ENCODE measurements at places on chromosomes 5 and 9.

DNA sequence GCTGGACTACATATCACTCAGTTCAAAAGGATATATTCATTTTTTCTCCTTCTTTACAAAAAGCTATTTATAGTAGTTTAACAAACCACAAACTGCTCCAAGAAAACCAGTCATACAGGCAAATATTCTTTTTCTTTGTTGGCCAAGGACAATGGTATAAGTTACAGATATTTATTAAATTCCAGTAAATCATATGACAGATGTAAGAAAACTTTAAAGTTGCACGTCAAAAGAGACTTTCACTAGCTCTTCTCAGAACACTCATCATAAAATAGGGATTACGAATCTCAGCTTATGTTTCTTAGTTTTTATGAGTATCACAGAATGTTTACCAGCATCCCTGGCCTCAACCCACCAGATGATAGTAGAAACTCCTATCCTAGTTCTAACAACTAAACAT lies 67.2 kb downstream of the ANKRD31 start:
- DNase-seq, result no peak

- DNase-seq, result peak; percentile 45
Measured at GRCh38 chr5:170275376-170275994, 22.1 kb downstream of the LCP2 start.

- DNase-seq, result peak; percentile 32
Measured at GRCh38 chr5:57302164-57302563, 128.3 kb downstream of the GPBP1 start.

GRCh38 chr5:7884491-7885267 lies 15.7 kb downstream of the MTRR start:
- no peak for DNase-seq

DNA sequence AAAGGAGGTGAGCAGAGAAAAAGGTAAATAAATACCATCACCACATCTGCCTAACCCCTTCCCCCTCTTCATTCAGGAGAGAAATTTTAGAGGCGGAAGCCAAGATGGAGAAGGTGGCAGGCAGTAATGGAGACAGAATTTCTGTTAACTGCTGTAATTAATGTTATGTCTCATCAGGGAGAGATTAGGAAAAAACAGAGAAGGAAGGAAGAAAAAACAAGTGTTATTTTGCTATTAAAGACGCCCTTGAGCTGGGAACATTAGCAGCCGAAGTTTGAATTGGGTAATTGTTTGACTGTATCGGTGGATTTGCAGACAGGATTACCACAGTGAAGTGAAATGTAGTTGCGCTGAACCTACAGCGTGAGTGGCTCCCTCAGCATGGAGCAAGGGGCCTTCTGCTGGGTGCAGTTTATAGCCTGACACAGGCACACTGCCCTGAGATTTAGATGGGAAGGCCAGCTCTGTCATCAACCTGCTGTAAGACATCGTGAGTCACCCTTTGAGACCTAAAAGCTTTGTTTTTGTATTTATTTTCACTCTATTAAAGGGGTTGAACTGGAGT lies 136.3 kb downstream of the ASTN2 start:
- no peak for DNase-seq

DNA sequence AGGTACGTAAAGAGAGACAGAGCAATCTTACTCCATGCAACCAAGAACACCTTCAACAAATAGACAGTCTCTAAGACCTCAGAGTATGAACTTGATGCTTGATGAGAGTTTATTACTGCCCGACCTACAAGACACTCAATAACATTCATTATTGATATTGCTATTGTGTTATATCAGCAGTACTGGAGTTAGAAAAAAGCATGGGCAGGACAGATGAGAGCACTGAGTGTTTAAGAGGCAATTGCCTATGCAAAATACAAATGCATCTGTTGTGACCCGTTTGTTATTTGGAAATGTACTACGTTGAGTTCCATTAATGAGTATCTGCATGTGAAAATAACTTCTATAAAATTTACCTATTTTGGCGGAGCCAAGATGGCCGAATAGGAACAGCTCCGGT lies 8.1 kb upstream of the MARCOL start:
- DNase-seq, result no peak

- DNase-seq, result no peak
Measured at GRCh38 chr9:130913599-130914416, 17.2 kb upstream of the QRFP start.

DNA sequence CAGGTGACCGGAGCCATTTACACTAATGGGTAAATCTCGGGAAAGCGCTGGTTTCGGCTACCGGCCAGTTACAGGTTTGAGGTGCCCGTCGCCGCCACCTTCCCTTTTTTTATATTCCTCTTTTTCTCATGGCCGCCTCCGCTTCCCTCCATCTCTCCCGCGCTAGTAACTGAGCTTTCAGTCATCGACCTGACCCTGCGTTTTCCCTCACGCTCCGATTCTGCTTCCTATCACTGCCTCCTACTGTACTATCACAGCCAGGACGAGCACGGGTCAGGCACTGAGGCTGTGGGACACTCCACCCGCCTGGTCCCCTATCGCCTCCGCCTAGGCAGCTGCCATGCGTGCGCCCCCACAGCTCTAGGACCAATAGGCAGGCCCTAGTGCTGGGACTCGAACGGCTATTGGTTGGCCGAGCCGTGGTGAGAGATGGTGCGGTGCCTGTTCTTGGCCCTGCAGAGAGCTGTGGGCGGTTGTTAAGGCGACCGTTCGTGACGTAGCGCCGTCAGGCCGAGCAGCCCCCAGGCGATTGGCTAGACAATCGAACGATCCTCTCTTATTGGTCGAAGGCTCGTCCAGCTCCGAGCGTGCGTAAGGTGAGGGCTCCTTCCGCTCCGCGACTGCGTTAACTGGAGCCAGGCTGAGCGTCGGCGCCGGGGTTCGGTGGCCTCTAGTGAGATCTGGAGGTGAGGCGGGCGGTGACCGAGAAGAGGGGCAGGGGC lies at the start of gene HMGCR:
Gene HMGCR, plus strand, starts transcription at position 606 of the 722 bp plus-strand sequence. CDS start 5,386 bp downstream, outside the sequence.
- DNase-seq, result peak; percentile 98

GRCh38 chr5:132641241-132641723 lies 16.7 kb upstream of the IL13 start:
- DNase-seq, result peak; percentile 77

GRCh38 chr5:141882594-141883183 lies 4.5 kb upstream of the PCDH1 start:
- DNase-seq, result no peak

- no peak for DNase-seq
Measured at GRCh38 chr5:114977979-114978573, 191.6 kb downstream of the TRIM36 start.

GRCh38 chr9:132381966-132382541 lies 24.6 kb downstream of the TTF1 start:
- DNase-seq, result no peak

DNA sequence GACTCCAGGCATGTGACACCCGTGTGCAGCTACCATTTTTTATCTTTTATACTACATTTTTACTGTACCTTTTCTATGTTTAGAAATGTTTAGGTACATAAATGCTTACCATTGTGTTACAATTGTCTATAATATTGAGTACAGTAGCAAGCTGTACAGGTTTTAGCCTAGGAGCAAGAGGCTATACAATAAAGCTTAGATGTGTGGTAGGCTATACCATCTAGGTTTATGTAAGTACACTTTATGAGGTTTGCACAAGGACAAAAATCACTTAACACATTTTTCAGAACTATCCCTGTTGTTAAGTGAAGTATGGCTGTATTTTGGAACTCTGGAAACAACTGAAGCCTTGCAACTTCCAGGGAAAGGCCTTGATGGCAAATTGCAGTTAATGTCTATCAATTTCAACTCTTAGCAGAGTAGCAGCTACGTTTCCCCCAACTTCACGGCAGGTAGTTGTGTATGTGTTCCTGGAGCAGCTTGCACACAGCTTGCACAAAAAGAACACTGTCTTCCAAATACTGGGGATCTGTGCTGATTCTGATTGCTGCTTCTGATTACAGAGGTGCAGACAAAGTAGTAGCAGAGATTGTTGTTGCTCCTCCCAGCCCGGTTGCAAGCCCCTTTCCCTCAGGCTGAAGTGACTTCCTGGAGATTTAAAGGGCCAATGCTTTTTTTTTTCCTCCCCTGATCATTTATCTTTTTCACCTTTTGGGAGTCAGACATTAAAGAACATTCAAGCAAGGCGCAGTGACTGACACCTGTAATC lies 30.0 kb downstream of the SIL1 start:
- DNase-seq, result no peak

- DNase-seq, result no peak
Measured at GRCh38 chr5:155773680-155774079, 553.3 kb upstream of the SGCD start.

DNA sequence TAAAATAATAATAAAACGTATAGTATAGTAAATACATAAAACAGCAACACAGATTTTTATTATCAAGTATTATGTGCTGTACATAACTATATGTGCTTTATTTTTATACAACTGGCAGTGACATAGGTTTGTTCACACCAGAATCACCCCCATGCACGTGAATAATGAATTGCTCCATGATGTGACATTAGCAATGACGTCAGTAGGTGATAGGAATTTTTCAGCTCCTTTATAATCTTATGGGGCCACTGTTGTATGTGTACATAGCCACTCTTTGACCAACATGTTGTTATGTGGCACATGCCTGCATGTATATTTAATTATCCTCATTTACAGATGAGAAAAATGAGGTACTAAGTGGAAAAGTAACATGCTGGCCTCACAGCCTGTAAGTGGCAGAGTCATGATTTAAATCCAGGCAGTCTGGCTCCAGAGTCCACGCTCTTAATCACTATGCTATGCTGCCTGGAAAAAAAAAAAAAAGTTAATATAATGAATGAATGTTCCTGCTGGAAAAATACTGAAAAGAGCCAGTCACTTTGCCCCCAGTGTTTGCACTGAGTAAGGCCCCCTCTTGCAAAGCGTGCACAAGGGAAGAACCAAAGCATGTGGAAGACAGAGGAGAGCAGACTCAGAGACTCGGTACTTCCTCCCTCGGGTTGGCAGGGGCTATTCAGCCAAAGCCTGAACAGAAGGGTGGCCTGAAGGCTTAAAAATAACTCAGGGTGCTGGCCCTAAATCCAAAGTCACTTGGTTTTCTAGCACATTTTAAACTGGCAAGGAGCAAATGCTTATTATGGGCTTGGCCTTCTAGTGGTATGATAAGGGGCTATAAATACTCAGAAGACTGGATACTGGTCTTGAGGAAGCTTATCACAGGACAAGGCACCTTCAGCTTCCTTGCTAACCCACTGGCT lies 206.8 kb downstream of the GLIS3 start:
- no peak for DNase-seq

- no peak for DNase-seq
Measured at GRCh38 chr9:108551030-108551841, 304.6 kb downstream of the ACTL7B start.

- no peak for DNase-seq
Measured at GRCh38 chr5:32551865-32552264, 33.5 kb upstream of the SUB1 start.

- DNase-seq, result no peak
Measured at GRCh38 chr5:580436-580835, 31.7 kb upstream of the CEP72 start.

DNA sequence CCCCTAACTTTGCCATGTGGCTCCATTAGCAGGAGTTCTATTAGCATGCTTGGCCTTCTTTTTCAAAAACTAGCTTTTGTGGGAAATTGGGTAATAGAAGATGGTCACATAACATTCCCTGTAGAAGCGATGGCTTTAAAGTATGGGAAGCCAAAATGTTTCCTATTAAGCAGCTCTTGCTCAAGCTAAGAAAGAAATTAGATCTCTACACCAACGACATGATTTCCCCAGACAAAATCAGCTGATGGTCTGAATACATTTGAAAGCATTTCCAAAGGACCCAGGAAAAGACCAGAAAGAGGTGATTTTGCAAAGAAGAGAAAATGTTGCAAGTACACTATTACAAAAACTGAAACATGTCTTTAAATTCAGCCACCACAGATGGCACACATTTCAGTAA lies 4.8 kb upstream of the NFIL3 start:
- no peak for DNase-seq

DNA sequence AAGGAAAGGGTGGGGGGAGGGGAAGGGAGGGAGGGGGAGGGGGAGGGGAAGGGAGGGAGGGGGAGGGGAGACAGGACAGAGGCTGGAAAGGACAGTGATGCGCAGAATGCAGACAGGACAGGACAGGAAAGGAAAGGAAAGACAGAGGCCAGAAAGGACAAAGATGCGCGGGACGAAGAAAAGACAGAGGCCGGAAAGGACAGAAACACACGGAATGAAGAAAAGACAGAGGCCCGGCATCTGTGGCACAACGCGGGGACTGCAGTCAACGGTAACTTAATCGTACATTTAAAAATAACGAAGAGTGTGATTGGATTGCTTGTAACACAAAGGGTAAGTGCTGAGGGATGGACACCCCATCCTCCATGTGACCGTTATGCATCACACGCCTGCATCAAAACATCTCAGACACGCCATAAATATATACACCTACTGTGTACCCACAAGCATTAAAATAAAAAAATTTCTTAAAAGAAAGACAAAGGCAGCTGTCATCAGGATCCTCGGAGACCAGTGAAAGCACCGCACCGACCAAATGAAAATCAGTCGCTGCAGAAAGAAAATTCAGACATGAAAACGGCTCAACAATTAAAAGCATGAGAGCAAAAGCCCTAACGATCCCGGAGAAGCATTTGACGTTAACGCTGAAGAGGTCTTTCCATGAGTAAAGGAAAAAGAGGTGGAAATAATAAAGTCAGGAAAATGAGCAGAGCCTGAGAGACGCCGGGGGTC lies 52.9 kb upstream of the EXOC3 start:
- DNase-seq, result no peak

DNA sequence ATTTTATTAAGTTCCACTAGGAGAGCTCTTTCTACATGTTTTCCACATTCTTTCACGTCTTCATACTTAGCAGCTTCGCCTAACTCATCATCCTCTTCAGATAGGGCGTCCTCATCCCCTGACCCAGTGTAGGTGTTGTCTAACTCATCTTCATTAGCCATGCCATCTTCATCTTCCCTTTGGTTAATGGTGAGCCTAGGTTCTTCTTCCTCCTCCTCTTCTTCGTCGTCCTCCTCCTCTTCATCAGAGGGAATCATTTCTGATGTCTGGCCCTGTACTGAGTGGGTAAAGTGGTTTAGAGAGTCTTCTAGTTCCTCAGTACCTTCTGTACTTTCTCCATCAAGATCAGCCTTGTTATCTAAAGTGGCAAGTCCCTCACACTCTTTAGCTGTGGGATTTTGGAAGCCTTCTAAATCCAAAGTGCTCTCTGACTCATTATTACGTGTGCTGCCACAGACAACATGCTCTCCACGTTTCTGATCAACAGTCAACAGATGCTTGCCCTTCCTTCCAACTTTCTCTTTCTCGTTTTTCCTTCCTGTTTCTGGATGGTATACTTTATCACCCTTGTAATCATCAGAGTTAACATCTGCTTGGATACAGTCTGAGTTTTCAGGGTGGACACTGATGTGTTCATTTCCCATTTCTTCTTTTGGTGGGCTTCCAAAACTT lies 31.1 kb downstream of the TUT7 start:
- DNase-seq, result no peak

DNA sequence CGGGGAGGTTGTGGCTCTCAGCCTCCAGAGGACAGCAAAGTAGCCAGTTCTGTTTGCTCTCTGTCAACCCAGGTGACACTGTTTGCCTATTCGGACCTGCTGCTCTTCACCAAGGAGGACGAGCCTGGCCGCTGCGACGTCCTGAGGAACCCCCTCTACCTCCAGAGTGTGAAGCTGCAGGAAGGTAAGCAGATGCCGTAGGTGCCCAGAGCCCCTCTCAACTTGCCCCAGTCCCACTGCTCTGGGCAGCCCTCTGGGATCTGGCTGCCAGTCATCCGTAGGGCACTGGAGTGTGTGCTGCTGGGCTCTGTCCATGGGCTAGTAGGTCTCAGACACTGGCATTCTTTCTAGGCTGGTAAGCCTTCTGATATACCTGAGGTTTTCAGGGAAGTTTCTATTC lies 59.3 kb downstream of the RGS3 start:
- DNase-seq, result no peak

GRCh38 chr5:88675708-88676636 lies 207.0 kb downstream of the MEF2C start:
- DNase-seq, result no peak
